Foreskin melanocyte (primary cell): ENCODE measurements at places on chromosomes 6 and 20.
A peak's percentile ranks its signal among the peaks of the same experiment; 100 is the strongest.

GRCh38 chr6:49839957-49840356 is 26.4 kb downstream of the CRISP1 start:
- DNase-seq, result no peak

GRCh38 chr6:155314773-155315515 is 660 bp upstream of the TFB1M start:
- DNase-seq, result peak; percentile 91

GRCh38 chr6:153801917-153802316 is 237.1 kb upstream of the OPRM1 start:
- no peak for DNase-seq

DNA sequence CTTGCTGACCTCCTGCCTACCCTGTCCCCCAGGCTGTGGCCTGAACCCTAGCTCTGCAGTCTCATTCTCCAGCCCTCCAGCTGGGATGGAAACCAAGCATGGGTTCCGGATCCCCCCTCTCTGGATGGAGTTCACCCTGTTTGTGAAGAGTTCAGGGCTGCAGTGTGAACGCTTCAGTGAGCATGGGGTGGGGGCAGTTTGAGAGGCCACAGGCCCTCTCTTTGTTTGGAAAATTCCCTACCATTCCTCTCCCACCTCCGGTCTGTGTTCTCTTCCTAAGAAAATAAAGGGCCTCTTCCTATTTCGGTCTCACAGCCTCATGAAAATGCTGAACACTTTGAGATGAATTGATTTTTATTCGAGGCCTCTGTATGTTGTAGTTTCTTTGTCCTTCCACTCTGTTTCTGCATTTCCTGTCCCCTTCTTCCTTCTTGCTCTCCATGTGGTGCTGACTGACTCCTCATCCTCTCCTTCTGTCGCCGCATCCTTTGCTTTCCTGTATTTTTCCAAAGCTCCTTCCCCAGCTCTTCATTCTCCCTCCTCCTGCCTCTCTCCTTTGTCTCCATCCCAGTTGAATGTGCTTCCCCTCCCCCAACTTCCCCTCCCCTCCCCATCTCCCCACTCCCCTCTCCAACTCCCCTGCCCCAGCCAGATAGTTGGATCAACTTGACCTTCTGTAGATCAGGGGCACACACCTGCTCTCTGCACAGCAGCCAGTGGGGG is 2.4 kb upstream of the KCNK5 start:
- no peak for DNase-seq

GRCh38 chr6:106440546-106440945 is 80.0 kb downstream of the CRYBG1 start:
- DNase-seq, result no peak

GRCh38 chr6:129235167-129236000 is 352.4 kb downstream of the LAMA2 start:
- DNase-seq, result no peak

DNA sequence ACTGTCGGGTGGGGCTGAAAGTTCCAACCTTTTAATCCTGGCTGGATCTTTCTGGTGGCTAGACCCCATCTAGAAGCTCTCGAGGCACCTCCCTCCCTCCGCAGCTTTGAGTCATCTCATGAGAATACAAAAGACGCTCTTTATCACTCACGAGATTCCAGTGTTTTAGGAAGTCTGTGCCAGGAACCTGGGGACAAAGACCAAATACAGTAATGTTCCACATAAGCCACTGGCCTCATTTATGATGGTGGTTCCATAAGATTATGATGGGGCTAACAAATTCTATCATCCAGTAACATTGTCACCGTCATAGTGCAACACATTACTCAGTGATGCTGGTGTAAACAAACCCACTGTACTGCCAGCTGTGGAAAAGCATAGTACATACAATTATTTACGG is 48.7 kb downstream of the NCOA7 start:
- peak; percentile 94 for DNase-seq

DNA sequence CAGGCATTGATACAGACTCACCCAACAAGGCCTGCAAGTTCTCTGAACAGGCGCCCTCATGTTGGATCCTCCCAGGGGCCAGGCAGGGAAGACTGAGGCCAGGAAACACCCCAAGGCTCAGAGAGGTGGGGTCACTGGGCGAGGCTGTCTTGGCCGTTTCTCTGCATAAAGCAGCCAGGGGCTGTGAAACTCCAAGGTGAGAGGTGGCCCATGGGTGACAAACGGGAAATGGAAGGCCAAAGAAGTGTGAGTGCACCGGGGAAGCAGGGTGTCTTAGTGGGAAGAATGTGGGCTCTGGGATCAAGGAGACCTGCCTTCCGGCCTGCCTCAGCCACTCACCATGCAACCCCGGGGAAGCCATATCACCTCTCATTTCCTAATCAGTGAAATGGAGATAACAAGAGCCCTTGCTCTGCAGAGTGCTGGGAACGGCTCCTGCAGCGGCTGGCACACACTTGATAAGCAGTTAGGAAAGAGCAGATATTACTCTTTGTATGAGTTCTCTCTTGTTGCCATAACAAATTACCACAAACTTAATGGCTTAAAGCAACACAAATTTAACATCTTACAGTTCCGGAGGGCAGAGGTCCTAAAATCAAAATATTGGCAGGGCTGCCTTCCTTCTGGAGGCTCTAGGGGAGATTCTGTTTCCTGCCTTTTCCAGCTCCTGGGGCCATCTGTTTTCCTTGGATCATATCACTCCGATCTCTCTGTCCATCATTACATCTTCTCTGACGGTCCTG is 168.6 kb downstream of the NFATC2 start:
- DNase-seq, result no peak
